ENCODE measurements at places on chromosomes 2 and 18.

- no peak for DNase-seq
Measured at GRCh38 chr18:42996824-42997223, 118.7 kb downstream of the RIT2 start.

DNA sequence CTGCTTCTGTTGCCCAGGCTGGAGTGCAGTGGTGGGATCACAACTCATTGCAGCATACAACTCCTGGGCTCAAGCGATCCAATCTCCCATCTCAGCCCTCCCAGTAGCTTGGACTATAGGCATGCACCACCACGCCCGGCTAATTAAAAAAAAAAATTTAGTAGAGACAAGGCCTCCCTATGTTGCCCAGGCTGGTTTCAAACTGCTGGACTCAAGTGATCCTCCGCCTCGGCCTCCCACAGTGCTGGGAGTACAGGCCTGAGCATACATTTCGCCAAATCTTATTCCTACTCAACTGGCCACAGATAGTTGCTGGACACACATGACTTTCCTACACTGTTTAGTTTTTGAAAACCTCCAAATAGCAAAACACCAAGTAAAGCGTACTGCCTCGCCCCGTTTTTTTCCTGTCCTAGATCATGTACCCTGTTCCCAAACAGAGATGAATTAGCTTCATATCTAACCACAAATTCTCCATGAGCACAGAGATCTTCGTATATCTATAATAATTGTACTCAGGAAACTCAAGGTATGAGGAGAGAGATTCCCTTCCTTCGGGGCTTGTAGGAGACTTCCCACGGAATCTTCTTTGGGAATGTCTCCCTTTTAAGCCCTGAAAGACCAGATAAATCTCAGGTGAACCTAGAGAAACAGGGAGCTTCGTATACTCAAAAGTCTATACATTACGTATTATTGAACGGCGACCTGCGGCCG, 598 bp upstream of the C2orf69 start:
- no peak for DNase-seq

DNA sequence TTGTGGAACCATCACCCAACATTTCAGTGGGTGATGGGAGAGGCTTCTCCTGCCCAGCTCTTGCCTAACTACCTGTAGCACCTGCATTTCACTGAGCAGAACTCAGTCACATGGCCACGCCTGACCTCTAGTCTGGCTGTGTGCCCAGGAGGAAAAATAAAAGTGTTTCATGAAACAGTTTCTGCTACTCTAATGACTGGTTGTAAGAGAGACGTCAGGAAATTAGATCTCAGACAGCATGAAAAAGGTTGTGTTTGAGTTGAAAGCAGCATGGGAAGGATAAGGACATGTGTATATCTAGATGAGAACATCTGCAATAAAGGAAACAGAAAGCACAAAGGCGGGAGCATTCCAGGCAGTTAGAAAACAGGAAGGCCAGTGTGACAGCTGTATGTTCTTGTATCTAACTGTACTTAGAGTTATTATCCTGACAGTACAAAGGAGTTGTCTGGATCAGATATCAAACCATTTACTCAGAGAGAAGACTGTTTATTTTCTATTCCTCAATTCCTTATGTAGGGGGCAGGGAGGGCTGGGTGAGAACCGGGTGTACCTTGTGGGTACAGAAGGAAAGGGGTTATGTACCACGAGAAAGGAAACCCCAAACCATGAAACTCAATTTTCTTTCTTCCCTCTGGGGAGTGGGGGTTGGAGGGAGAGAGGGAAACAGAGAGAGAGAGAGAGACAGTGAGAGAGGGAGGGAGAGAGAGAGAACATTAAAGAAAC, 307.4 kb upstream of the VWC2L start:
- no peak for DNase-seq

GRCh38 chr2:153109793-153110192, 368.8 kb downstream of the RPRM start:
- DNase-seq = no peak
